HuH-7.5 (cell line): ENCODE measurements at places on chromosomes 3 and 15.

GRCh38 chr3:187572441-187572840 is 97.8 kb downstream of the SST start:
- no peak for DNase-seq

GRCh38 chr3:188868803-188869202 is 303.0 kb upstream of the TPRG1 start:
- DNase-seq: no peak

GRCh38 chr3:37320276-37320675 is 145.9 kb upstream of the LRRFIP2 start:
- DNase-seq: no peak

GRCh38 chr15:36645106-36645505 is 65.7 kb downstream of the CDIN1 start:
- no peak for DNase-seq

- no peak for DNase-seq
These were observed 161.3 kb upstream of the SLC2A2 start for GRCh38 chr3:171187706-171188290.

GRCh38 chr3:122247825-122248185 is 64.3 kb downstream of the CASR start:
- DNase-seq: no peak

GRCh38 chr3:12903881-12904280 is 62.5 kb upstream of the RPL32 start:
- DNase-seq: no peak

- no peak for DNase-seq
These were observed 11.6 kb downstream of the PSMD6 start for GRCh38 chr3:64011685-64012084.

DNA sequence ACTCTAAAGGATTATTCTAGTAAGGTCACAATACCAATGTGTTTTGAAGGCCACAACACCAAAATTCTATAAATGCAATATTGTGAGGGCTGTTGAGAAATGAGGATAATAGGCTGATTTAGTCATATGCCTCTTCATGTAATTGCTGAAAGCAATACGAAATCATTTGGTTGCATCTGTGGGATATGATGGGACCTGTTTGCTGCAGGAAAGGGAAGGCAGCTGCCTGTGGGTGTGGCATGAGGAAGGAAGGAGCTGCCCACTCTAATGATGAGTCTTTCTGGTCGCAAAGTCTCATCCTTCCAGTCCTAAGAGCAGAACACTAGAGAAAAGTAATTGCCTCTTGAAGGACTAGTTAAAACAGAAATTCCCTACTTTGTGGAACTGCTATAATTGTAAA is 245.3 kb upstream of the ZPLD1 start:
- no peak for DNase-seq

DNA sequence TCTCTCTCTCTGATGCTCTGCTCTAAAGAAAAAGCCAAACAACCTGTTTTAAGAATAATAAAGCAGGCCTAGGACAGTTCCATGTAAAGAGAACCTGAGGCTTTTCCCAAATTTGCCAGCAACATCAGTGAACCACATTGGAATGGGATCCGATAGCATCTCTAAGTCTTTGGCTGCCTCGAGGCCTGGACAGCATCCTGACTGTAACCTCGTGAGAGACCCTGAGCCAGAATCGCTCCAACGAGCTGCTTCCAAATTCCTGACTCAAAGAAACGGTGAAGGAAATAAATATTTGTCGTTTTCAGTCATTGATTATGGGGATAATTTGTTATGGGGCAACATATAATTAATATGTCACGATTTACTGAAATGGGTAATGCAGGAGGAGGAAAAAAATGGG is 1012.8 kb downstream of the ROBO2 start:
- DNase-seq: no peak

- no peak for DNase-seq
These were observed 6.8 kb downstream of the ONECUT1 start for GRCh38 chr15:52783191-52783829.

DNA sequence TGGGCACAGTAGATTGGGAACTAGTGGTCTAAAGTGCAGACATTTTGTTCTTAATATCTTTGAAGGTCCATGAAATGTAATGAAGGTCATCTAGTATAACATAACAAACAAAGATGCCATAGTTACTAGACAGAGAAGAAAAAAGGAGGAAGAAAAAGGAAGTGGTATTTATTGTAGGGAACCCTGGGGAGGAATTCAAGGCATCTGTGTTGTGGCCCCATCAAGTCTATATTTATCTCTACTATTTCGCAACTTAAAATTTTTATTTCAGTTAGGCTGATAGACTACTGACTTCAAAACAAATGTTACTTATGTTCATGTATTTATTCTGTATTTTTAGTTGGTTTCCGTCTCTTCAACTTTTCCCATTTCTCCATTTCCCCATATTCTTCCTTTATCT is 48.9 kb upstream of the ZDHHC23 start:
- DNase-seq: no peak

GRCh38 chr3:71129611-71130431 is 453.7 kb downstream of the FOXP1 start:
- DNase-seq: no peak

GRCh38 chr3:30613133-30613825 is 6.9 kb downstream of the TGFBR2 start:
- no peak for DNase-seq

GRCh38 chr3:116057400-116058006 is 387.8 kb downstream of the LSAMP start:
- no peak for DNase-seq

- DNase-seq: no peak
These were observed 76.6 kb downstream of the EDEM1 start for GRCh38 chr3:5264093-5264600.

GRCh38 chr3:193943851-193944517 is 192.0 kb upstream of the HES1 start:
- no peak for DNase-seq

DNA sequence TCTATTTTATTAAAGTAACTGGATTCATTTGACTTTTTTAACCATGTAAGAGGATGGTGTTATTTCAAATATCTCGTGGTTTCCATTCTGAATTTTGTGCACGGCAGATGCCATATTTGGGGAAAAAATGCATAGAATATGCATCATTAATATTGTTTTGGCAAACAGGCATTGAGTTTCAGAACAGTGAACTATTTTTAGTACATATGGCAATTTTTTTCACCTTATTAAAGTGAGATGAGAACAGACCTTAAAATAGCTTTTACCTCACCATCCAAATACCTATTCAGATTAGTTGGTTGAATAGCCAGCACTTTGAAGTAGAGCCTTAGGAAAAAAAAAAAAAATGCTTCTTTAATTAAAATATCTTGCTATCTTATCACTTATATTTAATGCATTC is 117.3 kb upstream of the FLNB start:
- DNase-seq: no peak

DNA sequence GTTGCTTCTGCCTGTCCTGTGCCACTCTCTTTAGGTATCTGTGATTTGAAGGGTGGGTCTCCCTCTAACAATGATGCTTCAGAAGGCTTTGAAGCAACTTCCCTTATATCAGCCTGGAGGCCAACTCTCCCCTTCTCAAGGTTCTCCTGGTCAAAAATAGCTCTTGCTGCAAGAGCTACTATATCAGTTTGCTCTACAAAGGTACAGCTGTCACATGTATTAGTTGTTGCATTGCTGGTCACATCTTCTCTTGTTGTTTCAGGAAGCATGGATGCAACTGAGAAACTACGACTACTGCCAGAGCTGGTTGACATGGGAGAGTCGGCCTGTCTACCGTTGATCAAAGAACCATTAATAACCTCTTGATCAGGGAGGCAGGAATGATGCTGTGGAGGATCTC is 38.3 kb downstream of the USF3 start:
- DNase-seq: no peak

DNA sequence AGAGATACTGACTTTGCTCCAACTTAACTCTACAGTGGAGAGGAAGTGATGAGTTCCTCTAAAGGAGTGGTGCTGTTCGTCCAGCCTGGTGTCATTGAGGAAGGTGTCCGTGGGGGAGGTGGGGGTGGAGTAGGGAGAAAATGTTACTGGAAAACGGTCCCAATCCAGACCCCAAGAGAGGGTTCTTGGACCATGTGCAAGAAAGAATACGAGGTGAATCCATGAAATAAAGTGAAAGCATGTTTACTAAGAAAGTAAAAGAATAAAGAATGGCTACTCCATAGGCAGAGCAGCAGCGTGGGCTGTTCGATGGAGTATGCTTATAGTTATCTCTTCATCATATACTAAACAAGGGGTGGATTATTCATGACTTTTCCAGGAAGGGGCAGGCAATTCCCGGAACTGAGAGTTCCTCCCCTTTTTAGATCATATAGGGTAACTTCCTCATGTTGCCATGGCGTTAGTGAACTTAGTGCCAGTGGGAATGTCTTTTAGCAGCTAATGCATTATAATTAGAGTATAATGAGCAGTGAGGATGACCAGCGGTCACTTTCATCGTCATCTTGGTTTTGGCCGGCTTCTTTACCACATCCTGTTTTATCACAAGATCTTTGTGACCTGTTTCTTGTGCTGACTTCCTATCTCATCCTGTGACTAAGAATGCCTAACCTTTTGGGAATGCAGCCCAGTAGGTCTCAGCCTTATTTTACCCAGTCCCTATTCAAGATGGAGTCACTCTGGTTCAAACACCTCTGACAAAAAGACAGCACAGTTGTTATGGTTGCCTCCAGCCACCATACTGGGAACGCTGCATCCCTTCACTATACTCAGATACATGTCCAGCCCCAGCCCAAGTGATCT is 38.6 kb downstream of the CLEC3B start:
- no peak for DNase-seq

GRCh38 chr3:53155760-53156159 is 5.2 kb upstream of the PRKCD start:
- DNase-seq: no peak

GRCh38 chr15:70575231-70576226 is 187.8 kb downstream of the UACA start:
- DNase-seq: no peak

DNA sequence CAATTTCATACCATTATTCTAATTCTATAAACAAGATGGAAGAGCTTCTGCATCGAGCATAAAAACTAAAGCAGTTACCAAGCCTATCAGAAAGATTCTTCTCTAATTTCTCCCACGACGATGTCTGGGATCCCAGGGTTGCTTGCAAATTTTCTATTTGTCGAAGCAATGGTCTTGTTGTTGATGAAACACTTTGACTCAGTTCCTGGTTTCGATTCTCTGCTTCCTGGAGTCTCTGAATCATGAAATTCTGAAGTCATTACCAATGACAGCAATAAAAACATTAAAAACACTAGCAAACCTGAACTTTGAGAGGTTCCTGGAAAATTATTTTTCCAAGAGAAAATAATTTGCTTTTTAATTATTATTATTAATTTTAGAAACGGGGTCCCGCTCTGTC is 18.7 kb downstream of the TMF1 start:
- no peak for DNase-seq

- no peak for DNase-seq
These were observed 30.4 kb downstream of the LSM3 start for GRCh38 chr3:14208977-14209394.
